Activated T-cell treated with anti-CD3 and anti-CD28 coated beads, Interleukin-2, amount 50 U/mL, for 48 hours (primary cell): ENCODE measurements at places on chromosomes 11 and 22.

GRCh38 chr22:43131773-43132501 is 11.3 kb downstream of the MCAT start:
- DNase-seq, result no peak

GRCh38 chr11:121650351-121651256 is 197.8 kb upstream of the SORL1-AS1 start:
- DNase-seq, result peak; percentile 36

DNA sequence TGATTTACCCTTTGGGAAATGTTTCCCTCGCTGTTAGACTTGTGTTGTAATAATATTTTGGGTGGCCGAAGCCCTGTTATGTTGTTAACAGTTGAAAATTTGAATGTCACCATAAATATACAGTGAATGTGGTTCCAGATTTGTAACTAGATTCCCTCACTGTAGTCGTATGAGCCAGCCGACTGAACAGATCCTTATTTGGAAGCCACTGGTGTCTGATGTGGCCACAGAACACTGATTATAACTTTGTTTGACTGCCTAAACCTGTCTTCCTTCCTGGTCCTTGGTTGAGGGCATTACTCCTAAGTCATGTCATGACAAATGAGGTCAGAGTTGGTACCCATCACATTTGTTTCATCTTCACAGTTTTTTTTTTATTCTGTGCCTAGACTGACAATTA is 45.4 kb downstream of the YAP1 start:
- no peak for DNase-seq

DNA sequence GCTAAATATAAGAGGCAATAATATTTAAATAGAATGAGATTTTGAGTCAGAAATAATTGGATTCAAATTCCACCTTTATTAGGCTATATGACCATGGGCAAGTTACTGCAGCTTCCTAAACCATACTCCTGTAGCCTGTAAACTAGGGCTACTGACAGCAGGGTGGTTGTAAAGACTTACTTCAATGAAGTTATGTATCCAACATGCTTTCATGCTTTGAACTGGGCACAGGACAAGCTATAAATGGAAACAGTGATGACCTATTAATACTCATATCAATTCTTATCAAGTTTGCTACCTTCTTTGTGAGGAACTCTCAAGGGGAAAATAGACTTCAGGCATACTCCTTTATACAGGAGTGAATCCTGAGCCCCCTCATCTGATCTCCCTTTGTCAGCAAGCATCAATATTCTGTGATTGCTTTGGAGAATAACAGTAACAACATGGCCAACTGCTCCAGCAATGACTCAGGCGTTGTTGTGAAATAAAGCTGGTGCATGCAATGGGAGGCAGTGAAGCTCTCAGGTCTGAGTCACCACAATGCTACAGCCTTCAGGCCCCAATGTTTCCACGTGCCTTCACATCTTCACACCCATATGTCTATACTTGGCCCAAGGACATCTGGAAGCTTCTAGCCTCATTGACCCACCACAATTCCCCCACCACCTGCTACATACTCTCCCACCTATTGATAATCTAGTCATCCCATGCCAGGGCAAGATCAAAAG is 102.5 kb downstream of the KCNA4 start:
- no peak for DNase-seq

DNA sequence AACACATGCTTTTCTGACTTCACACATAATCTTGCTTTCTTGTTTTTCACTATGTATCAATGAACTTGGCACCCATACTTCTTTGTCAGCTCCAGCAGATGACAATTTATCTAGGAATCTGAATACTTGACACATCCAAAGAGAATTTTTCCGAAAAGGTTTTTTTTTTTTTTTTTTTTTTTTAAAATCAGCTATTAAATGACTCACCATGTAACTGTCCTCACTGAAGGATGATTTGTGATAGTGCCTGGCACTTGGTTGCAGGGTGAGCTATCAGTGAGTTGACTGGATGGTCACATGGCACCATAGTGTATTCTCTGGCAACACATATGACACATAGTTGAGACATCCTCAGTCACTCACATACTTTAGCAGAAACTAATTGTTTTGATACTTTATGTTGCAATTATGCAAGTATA is 133.4 kb upstream of the E2F8 start:
- no peak for DNase-seq

- DNase-seq, result no peak
Measured at GRCh38 chr11:36492724-36493304, 17.3 kb downstream of the TRAF6 start.

- DNase-seq, result no peak
Measured at GRCh38 chr11:122158171-122158570, 42.2 kb upstream of the BLID start.
